HT1080 (cell line): ENCODE measurements at places on chromosomes 3 and 15. TPM values are rescaled to one million over a fixed set of nuclear protein-coding genes. Genes with fewer than 3 reads are reported as not detected.

CYP1A2 gene
- not detected in 2 replicates for total RNA-seq

SLC22A13 gene
- 0.07 TPM in 1 of 2 replicates, not detected in the other for total RNA-seq

RARB gene
- total RNA-seq, result 0.40 TPM in 2 replicates

SEC61A1 gene
- 424 and 493 TPM in 2 replicates for total RNA-seq

BMF gene
- 0.23 and 0.66 TPM in 2 replicates for total RNA-seq

CNTN4 gene
- total RNA-seq, result not detected in 2 replicates

STARD9 gene
- 2.2 TPM in 2 replicates for total RNA-seq

ZBTB20 gene
- 6.0 and 6.4 TPM in 2 replicates for total RNA-seq

PTX3 gene
- total RNA-seq, result 56.4 and 60.3 TPM in 2 replicates

AADACL2 gene
- total RNA-seq, result not detected in 2 replicates

ANKRD63 gene
- not detected in 2 replicates for total RNA-seq

KCNMB3 gene
- 0.23 and 0.45 TPM in 2 replicates for total RNA-seq

GOLGA8K gene
- total RNA-seq, result 0.14 and 0.47 TPM in 2 replicates
